ENCODE measurements at places on chromosomes 7 and 10. TPM values are rescaled to one million over a fixed set of nuclear protein-coding genes. Genes with fewer than 3 reads are reported as not detected.

Gene GRM3
- total RNA-seq: not detected

Gene HOXA7
- total RNA-seq: 1.2 TPM

Gene PPP1R17
- not detected for total RNA-seq

Gene PRF1
- total RNA-seq: not detected

Gene ZNF655
- total RNA-seq: 69.5 TPM

Gene TMEM72
- not detected for total RNA-seq

Gene CD36
- 0.70 TPM for total RNA-seq

Gene EPHB6
- 2.0 TPM for total RNA-seq

Gene GPR37
- total RNA-seq: 4.2 TPM

Gene SEMA4G
- 7.0 TPM for total RNA-seq

Gene WEE2
- total RNA-seq: not detected

Measured in renal cortical epithelial cell (primary cell).